Thoracic aorta endothelial cell (primary cell): ENCODE measurements at places on chromosomes 2 and 18. TPM values are rescaled to one million over a fixed set of nuclear protein-coding genes. Genes with fewer than 3 reads are reported as not detected.

CREG2 gene
- total RNA-seq = 0.57 and 1.5 TPM in 2 replicates

ROCK2 gene
- 111 and 114 TPM in 2 replicates for total RNA-seq

PARD3B gene
- total RNA-seq = 18.4 and 19.0 TPM in 2 replicates

SCN2A gene
- total RNA-seq = under 0.01 TPM in 2 replicates

OTOF gene
- under 0.01 and 0.14 TPM in 2 replicates for total RNA-seq

ARHGAP15 gene
- not detected in 2 replicates for total RNA-seq

GCA gene
- total RNA-seq = 12.6 and 12.7 TPM in 2 replicates

ABCG8 gene
- total RNA-seq = not detected in 2 replicates

GCG gene
- total RNA-seq = not detected in 2 replicates

MARCHF4 gene
- total RNA-seq = 9.6 and 10.9 TPM in 2 replicates

CXCR2 gene
- not detected in 2 replicates for total RNA-seq

GALNT13 gene
- total RNA-seq = 0.27 and 4.2 TPM in 2 replicates

CXCR1 gene
- not detected in 2 replicates for total RNA-seq

AKAIN1 gene
- not detected in 2 replicates for total RNA-seq

HS1BP3 gene
- 24.7 and 28.5 TPM in 2 replicates for total RNA-seq

THUMPD2 gene
- 13.6 and 13.7 TPM in 2 replicates for total RNA-seq

AMER3 gene
- total RNA-seq = not detected in 2 replicates

TNP1 gene
- not detected in 2 replicates for total RNA-seq

NYAP2 gene
- not detected in 2 replicates for total RNA-seq

ABHD1 gene
- 0.13 TPM in 1 of 2 replicates, not detected in the other for total RNA-seq

CHRND gene
- total RNA-seq = not detected in 2 replicates

IL36G gene
- total RNA-seq = not detected in 2 replicates

LOXHD1 gene
- total RNA-seq = not detected in 2 replicates

SERPINB7 gene
- not detected in 2 replicates for total RNA-seq

REL gene
- 11.6 and 12.4 TPM in 2 replicates for total RNA-seq

SCYGR7 gene
- not detected in 2 replicates for total RNA-seq

UNC80 gene
- not detected in 2 replicates for total RNA-seq

RAD51AP2 gene
- not detected in 2 replicates for total RNA-seq

CD28 gene
- total RNA-seq = under 0.01 and 0.07 TPM in 2 replicates

NLRC4 gene
- not detected in 2 replicates for total RNA-seq

EFEMP1 gene
- 2,071 and 2,356 TPM in 2 replicates for total RNA-seq

UGT1A3 gene
- not detected in 2 replicates for total RNA-seq

REEP1 gene
- total RNA-seq = 0.29 and 0.80 TPM in 2 replicates

GLI2 gene
- total RNA-seq = 0.13 TPM in 1 of 2 replicates, not detected in the other

IL1F10 gene
- not detected in 2 replicates for total RNA-seq

CYP27C1 gene
- not detected in 2 replicates for total RNA-seq

COLEC11 gene
- total RNA-seq = not detected in 2 replicates

CKAP2L gene
- total RNA-seq = 21.8 and 25.3 TPM in 2 replicates

LHCGR gene
- total RNA-seq = not detected in 2 replicates

ELOA2 gene
- not detected in 2 replicates for total RNA-seq

MC5R gene
- total RNA-seq = not detected in 2 replicates
